ENCODE measurements at places on chromosomes 4 and X.

GRCh38 chr4:123438031-123438430, 41.4 kb downstream of the SPRY1 start:
- DNase-seq: no peak

GRCh38 chrX:119181491-119181890, 53.9 kb upstream of the KIAA1210 start:
- no peak for DNase-seq

GRCh38 chr4:83174844-83175414, 60.4 kb upstream of the PLAC8 start:
- DNase-seq: no peak

- no peak for DNase-seq
These were observed at the start of gene FAM133A for GRCh38 chrX:93673869-93674271. Gene FAM133A (plus strand): TSS chrX:93674206. CDS start chrX:93709420, 35,214 bp downstream.

GRCh38 chrX:99073551-99073950, 1336.5 kb downstream of the PCDH19 start:
- DNase-seq: no peak

GRCh38 chr4:127732623-127733328, 2.6 kb downstream of the SLC25A31 start:
- no peak for DNase-seq

DNA sequence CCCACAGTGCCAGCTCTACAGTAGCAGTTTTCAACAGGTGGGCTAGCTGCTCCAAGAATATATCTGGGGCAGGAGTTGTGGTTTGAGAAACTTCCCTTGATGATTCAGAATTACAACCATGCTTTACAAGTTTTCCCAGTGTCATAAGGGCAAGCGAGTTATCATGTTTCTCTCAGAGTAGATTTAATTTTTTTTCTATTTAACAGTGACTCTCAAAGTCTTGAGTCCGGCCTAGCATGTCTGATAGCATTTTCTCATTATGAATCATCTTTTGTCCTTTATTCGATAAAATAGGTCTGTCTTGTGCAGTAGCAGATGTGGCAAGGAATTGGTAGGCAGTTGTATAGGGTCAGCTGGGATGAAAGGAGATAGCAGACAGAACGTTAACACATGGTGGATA, 62.2 kb upstream of the SPANXD start:
- no peak for DNase-seq

DNA sequence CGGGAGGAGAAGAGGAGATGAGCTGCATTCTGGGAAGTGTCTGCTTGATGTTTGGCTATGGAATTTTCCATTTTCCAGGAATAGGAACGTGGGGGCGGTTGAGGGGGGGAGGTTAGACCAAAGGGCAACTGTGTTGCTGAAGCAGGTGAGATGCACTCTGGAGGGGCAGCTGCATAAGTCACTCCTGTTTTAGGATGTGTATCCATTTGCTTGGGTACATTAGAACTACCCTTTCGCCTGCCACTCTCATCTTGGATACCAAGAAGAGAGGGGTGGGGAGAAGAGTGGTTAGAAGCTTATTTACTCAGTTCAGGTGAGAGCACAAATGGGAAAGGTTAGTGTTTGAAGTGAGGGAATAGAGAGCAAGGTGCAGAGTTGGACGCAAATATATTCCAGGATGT, 934 bp upstream of the GPR119 start:
- no peak for DNase-seq

GRCh38 chrX:750812-751211, 120.2 kb downstream of the SHOX start:
- no peak for DNase-seq

DNA sequence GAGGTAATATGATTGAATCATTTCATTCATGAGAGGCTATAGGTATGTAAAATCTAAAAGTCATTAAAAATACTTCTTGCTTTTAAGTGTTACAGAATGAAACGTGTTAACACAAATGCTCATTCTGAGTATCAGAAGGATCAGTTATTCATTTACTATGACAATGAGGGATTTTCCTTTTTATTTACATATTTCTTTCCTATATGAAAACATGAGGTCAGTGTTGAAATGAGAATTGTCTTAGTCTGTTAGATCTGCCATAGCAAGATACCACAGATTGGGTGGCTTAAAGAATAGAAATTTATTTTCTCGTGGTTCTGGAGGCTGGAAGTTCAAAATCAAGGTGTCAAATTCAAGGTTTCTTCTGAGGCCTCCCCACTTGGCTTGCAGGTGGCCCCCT, 181.2 kb downstream of the ARHGAP10 start:
- DNase-seq: no peak

DNA sequence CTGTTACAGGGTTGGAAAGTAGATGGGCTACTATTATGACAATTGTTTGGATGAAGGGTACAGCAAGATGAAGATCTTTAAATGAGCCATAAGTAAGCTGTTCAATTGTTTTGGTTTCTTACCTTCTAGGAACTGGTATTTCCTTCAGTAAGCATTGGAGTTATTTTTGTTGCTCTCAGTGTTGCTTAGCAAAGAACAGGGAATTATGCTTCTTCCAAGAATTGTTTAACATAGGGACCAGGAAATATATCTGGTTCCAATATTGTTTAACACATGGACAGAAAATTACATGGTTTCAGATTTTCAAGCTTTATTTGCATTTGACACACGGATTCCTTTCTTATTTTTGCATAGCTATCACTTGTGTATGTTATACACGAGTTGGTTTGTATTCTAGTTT, 1999.0 kb downstream of the ARAP2 start:
- no peak for DNase-seq

- DNase-seq: peak; percentile 3
These were observed 857 bp downstream of the SCML1 start for GRCh38 chrX:17737986-17738713.

GRCh38 chr4:73844345-73844744, 7.9 kb downstream of the CXCL6 start:
- no peak for DNase-seq

GRCh38 chr4:25770847-25771246, 91.9 kb downstream of the SEL1L3 start:
- DNase-seq: no peak

GRCh38 chr4:151830168-151830567, 69.4 kb upstream of the GATB start:
- DNase-seq: no peak

- DNase-seq: no peak
These were observed 326.4 kb downstream of the PPP3CA start for GRCh38 chr4:101020956-101021355.

DNA sequence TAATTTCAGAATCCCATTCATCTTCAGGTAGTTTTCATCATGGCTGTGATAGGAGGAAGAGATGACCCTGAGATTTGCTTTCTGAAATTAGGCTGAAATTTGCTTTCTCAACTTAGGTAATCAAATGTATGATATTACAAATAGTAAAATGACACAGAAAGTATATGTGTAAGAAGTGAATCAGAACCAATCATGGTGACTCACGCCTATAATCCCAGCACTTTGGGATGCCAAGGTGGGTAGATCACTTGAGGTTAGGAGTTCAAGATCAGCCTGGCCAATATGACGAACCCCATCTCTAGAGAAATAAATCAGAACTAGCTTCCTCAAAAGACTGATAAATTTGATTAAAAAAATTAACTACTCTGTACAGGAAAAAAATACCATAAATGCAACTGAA, 555.4 kb downstream of the STPG2 start:
- DNase-seq: no peak

DNA sequence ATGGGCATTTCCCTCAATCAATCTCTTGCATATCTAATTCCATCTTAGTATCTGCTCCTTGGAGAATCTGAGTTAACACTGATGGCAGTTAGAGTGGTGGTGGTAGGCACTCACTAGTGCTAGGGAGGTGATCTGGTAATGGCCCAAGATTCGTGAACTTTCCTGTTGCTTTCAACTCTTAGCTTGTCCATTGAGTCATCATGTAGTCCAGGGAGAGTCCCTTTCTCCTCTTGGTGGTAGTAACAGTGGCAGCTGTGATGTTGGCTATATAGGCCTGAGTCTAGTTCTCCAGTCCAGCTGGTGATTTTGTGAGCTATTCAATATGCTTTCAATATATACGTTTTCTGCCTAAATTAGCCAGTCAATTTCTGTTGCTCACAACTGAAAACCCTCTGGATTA, 7.0 kb upstream of the XKRX start:
- DNase-seq: no peak

GRCh38 chr4:81919223-81919622, 447.5 kb upstream of the RASGEF1B start:
- DNase-seq: no peak

DNA sequence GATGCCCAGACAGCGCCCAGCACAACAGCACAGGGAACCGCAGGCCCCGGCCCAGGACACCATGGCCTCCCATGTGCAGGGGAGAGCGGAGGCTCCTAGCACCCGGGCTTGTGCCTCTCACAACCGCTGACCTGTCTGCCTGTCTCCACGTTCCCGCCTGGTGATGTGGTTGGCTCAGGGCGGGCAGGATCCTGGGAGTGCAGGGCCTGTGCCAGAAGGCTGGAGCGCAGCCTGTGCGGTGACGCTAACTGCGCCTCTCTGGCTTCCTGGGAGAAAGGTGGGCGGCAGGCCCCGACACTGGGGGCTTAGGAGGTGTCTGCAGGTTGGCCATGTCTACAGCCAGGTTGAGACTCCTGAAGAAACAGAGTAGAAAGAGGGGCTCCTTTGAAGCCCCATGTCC, 48.7 kb downstream of the CPZ start:
- no peak for DNase-seq

- DNase-seq: no peak
These were observed 171.0 kb upstream of the RPS6KA3 start for GRCh38 chrX:20437683-20438082.

DNA sequence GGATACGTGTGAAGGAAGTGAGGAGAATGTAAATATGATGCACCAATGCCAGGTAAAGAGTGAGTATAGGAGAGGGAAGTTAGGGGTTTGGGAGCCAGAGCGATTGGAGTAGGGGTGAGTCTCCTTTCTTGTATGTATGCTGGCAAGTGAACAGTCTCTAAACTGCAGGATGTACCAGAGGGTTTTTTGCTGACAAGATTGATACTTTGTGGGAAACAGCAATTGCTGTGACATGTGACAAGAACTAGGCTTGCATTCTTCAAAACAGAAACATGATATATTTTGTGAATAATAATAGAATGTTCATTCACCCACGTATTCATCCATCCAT, 706 bp downstream of the CHIC1 start:
- no peak for DNase-seq

DNA sequence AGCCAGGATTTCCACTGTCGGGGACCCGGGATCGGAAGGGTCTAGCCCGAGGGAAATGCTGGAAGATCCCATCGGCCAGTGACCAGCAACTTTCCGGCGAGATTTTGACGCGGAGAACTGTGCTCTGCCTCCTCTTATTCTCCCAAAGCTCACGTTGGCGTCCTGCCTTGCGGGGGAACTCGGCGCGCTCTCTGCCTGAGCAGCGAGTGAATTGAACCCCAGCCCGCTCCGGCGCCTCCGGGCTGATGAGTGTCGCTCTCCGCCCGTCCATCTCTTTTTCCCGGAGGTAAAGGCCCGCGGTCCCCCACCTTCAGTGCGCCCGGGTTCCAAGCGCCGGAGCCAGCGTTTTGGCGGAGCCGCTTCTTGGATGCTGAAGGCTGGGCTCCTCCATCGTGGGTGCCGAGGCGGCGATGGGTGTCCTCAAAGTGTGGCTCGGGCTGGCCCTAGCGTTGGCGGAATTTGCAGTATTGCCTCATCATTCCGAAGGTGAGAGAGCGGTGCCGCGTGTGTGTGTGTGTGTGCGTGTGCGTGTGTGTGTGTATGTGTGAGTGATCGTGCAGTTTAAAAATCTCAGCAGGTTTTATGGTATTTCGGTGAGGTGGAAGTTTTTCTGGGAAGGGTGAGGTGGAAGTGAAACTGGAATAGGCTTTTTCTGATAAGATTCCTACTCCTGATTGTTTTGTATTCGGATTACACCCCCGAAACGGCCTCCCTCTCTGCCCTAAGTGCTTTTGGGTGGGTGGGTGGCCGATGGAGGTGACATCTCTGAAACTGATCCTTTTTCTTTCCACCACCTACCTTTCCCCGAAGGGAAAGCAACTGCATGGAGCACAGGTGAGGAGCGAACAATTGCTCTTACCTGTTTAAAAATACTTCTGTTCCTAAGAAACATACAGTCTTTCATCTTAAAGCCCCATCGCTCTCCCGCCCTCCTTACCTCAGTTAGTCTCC, 752 bp downstream of the FRAS1 start:
- no peak for DNase-seq

GRCh38 chrX:135421932-135422809, at the start of gene SMIM10L2A:
Gene SMIM10L2A (plus strand): TSS chrX:135421944. CDS start chrX:135422132, 188 bp downstream.
- DNase-seq: no peak

DNA sequence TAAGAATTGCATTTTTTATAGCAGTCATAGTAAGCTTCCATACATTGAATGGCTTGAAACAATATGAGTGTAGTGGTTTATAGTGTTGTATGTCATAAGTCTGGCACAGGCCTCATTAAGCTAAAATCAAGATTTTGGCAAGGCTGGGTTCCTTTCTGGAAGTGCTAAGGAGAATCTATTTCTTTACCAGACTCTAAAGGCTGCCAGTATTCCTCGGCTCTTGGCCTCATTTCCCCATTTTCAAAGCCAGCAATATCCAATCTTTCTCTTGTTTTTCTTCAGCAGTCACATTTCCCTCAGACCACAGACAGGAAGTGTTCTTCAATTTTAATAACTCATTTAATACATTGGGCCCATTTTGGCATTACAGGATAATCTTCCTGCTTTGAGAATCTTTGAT, 1155.5 kb upstream of the PABPC4L start:
- DNase-seq: no peak

DNA sequence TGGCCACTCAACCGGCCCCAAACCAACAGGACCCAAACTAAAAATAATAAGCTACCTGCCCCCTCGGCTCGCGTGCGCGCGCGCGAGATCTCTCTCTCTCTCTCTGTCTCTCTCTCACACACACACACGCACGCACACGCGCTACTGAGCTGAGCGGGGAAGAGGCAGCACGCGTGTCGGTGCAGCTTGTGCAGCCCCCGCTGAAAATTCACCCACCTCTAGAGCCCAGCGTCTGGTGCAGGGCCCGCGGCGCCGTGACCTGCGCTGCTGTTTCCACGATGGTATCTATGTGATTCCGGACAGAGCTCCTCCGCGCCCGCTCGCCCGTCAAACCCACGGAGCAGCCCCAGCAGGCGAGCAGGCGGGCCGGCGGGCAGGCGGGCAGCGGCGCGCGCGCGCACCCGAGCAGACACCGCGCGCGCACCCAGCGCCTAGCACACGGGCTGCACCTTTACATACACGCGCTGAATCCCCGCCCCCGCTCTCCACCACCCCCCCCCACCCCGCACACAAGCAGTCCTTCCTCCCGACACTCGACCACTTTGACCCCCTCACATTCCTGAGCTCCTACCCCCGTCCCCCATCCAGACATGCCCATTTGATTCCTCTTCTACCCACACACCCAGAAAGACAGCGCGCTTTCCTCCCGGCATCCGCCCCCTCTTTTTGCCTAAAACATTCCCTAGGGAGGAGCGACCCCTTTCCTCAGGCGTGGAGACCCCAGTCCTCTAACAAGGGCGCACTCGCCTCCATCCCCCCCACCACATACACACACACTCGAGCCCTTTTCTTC, 1.0 kb downstream of the SLITRK4 start:
- DNase-seq: no peak
